ENCODE measurements at places on chromosomes 3 and 15.
A peak's percentile ranks its signal among the peaks of the same experiment; 100 is the strongest.

GRCh38 chr3:42123012-42123581 is 31.9 kb downstream of the TRAK1 start:
- DNase-seq: no peak

- no peak for DNase-seq
Measured at GRCh38 chr3:71984843-71985613, 200.1 kb upstream of the PROK2 start.

DNA sequence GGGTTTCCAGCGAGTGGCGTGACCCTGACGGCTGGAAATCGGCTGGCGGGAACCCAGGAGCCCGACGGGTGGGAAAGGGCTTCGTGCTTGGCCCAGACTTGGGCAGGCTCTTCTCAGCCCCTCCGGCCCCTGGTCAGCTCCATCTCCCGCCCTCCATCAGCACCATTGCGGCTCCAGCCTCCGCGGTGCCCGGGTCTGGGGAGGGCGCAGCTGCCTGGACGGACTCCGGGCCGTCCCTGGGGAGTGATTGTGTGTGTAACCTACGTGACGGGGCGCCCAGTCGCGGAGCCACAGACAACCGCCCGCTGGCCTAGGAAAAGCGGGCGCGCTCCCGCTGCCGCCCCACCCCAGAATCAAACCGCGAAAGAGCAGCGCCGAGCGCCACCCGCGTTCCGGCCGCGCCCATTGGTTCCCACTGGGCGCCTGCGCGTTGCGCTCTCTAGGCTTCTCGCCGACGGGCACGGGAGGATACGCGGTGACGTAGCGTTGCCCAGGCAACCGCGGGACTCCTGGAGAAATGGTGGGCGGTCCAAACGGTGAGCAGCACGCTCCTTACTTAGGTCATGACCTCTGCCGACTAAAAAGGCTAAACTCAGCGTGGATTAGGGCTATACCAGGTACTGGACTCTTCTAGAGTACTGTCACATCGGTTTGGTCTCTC is at the start of gene CFAP20DC:
TSS of gene CFAP20DC (minus strand) at position 355 of the 661 bp plus-strand sequence. CDS start 394 bp downstream, outside the sequence.
- peak; percentile 91 for DNase-seq

DNA sequence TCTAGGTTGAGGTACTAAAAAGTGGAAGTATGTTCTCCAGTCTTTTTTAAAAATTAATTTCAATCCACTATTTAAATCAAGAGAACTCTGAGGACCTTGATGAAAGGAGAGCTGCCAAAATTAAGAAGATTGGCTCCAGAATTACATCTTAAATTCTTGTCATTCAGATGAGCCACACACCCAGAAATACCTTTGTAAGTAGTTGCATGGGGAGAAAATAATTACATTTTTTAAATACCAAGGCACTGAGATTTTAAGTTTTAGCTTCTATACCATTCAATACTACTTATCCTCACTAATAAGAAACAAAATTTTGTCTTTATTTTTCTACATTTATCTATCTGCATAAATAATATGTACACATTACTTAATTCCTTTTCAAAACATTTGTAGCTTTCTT is 1132.8 kb downstream of the OTOL1 start:
- no peak for DNase-seq

- no peak for DNase-seq
Measured at GRCh38 chr3:125389282-125389681, 14.2 kb upstream of the ZNF148 start.

- no peak for DNase-seq
Measured at GRCh38 chr15:41783296-41783695, 9.0 kb downstream of the MAPKBP1 start.

GRCh38 chr15:53260647-53261046 is 470.5 kb upstream of the ONECUT1 start:
- no peak for DNase-seq

GRCh38 chr3:193729601-193730000 is 136.6 kb downstream of the OPA1 start:
- DNase-seq: no peak

DNA sequence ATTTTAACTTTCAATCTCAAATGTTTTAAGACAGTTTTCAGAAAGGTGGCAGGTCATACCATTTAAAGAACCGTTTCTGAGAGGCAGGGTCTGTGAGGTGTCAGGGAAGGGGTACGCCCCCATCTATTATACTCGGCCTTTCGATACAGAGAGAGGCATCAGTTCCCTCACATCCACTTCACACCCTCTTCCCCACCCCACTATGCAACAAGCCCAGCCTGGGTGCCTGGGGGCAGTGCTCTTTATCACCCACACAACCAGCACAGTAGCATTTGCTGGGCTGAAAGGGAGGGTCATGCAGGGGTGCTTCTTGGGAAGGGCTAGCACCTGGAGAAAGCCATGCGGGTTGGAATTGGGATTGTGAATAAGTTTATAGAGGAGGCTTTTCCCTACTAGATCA is 56.0 kb upstream of the KCNMB2 start:
- DNase-seq: no peak

GRCh38 chr15:88467935-88468528 is 524 bp downstream of the MRPS11 start:
- DNase-seq: no peak

DNA sequence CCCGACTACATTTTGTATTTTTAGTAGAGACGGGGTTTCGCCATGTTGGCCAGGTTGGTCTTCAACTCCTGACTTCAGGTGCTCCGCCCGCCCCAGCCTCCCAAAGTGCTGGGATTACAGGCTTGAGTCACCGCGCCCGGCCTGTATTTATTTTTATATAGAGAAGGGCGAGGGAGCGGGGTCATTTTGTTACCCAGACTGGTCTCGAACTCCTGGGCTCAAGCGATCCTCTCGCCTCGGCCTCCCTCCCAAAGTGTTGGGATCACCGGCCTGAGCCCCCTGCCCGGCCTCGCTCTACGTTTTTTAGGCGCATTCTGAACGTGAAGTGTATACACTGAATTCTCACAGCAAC is 514 bp upstream of the PPP4R2 start:
- no peak for DNase-seq

DNA sequence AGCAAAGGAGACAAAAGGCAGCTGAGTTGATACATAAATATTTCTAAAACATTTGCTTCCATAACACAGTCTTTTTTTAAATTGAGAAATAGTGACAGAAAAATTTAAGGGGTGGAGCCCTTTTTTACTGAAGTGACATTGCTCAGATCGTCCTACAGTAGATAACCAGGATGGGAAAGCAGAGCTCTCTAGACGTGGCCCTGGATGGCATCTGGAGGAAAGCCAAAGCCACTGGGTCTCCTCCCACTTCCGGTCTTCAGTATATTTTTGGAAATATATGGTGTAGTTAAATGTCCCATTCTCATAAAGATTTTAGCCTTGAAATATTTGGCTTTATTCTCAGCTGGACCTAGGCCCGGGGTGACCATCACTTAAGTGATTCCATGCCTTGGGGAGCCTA is 326.1 kb downstream of the ZNF621 start:
- DNase-seq: no peak

GRCh38 chr3:39146611-39147591 is 6.5 kb downstream of the CSRNP1 start:
- DNase-seq: peak; percentile 89

GRCh38 chr15:48974882-48975281 is 11.2 kb upstream of the SHC4 start:
- no peak for DNase-seq

DNA sequence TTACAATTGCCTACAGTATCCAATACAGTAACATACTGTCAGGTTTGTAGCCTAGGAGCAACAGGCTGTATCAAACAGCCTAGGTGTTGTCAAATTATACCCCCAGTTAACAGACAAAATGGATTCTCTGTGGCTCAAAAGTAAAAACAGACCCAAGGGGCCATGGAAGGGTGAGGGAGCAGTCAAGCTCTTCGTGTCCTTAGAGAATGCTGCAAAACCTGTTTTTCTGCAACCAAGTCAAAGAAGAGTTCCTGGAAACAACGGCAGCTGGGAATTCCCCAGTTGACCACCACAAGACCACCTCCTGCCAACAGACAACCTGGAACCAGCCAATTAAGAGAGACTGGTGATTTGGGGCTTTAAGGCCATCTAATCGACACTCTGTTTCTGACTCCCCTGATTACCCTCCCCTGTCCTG is 11.1 kb upstream of the THUMPD3 start:
- DNase-seq: no peak

DNA sequence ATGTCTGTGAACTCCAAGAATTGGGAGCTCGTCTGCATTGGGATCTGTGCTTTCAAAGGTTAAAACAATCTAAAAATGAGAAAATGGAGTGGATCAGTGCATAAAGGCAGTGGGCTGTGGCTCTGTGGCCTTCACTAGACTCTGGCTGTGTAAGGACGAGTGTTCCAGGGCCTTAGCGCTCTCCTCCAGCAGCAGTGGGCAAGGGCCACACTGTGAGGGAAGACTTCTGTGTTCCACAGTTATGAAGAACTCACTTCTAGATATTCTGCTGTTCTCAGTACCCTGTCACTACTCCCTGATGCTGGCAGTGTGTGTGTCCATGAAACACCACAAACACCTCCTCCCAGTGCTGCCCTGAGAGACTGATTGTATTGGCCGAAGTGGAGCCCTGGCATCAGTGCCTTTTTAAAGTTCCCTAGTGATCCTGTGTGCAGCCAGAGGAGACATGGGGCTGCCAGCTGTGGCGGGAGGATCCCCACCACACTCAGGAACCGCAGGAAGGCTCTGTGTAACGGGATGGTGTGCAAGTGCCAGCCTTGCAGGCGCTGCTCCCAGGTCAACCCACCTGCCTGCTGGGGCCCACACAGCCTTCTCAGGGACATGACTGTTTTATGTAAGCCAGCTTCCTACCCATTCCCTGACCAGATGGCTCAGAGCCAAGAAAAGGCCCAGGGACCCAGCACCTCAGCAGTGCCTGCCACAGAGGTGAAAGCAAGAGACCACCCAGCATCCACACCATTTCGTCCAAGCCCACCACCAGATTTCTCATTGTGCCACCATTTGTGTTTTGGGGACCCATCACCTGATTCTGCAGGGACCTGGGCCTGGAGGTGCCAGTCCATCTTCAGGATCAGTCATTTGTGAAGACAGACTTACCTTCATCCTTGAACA is 40.4 kb downstream of the ABTB1 start:
- DNase-seq: no peak

DNA sequence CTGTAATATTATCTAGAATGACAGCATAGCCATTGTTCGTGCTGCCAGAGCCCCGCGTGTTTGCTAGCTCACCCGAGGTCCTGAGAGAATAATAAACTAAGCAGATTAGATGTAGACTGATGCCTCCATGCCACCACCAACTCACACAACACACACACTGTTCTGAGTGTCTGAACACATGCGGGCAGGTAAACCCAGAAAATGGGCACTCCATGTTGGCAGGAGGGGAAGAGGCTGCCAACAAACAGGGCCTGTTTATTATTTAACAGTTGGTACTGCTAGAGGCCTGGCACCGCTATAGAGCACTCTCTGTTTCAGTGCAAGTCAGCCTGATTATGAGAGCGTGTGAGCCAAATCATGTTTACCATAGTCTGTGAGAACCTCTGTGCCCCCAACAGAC is 299.0 kb downstream of the ZBTB20 start:
- no peak for DNase-seq

DNA sequence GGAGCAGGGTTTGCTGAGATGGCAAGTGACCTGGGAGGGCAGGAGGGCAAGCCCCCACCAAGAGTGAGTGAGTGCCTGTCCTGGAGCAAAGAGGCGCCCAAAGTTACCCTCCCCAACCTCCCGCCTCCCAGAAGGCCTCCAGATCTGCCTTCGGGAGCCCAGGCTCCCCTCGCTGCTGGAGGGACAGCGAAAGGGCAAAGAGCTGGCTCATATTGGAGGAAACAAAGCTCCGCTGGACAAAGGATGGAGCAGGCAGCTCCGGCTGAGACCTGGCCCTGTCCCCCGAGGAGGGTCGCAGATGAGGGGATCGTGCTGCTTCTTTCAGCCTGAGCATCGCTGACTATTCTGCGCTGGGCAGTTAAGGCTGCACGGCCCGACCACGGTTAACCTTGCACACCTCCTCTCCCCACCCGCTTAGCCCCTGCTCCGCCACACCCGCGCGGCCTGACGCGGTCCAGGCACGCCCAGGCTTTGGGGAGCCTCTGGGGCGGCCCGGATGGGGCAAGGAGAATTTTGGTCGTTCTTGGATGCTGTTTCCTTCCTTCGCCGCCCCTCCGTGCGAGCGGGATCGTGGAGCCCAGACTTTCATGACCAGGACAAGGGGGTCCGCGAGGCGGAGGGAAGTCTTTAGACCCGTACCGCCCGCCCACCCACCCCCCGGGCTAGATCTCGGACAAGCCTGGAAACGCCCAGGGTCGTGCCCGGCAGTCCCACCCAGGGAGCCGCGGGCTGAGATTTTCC is 651 bp downstream of the PLCD1 start:
- no peak for DNase-seq

Measured in SW480 (cell line).